LHCN-M2 (cell line): ENCODE measurements at places on chromosomes 11 and 22.

- DNase-seq: no peak
Observed at GRCh38 chr11:2530855-2531200, 86.0 kb downstream of the KCNQ1 start.

DNA sequence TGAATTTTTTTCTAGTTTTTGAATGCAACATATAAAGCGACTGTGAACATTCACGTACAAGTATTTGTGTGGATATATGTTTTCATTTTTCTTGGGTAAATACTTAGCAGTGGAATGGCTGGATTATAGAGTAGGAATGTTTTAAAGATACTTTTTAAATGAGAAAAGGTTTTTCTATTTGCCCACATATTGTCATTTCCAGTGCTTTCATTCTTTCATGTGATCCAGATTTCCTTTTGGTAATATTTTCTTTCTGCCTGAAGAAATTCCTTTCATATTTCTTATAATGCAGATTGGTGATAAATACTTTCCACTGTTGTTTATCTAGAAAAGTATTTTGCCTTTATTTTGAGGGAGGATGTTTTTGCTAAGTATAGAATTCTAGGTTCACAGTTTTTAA is 7.9 kb downstream of the DDB2 start:
- no peak for DNase-seq

- no peak for DNase-seq
Observed at GRCh38 chr11:70581991-70582885, 183.9 kb downstream of the CTTN start.

DNA sequence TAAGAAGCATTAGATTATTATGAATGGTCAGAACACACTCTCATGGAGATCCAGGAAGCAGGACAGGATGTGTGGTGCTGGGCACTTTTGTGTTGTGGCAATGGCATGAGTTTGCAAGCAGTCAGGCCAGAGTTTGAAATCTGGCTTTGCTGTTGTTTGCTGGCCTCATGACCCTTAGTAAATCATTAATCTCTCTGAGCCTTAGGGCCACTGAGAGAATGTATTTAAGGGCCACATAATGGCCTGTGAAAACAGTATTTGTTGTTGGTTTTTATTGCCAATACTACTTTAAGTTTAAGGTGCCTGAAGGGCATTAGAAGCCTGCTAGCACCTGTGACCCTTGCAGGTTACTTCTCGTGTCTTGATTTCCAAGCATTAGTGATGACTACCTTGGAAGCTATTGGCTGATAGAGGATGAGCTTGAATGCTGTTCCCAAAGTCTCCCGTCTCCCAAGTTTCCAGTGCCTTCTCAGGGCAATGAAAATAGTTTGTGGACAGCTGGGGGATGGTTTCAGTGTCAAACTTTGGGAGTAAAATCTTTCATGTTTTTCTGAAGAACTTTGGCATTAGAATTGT is 24.6 kb downstream of the STIM1 start:
- no peak for DNase-seq

GRCh38 chr11:16946477-16947282 is 67.5 kb downstream of the PLEKHA7 start:
- no peak for DNase-seq

GRCh38 chr11:134038897-134039470 is 29.9 kb upstream of the JAM3 start:
- peak; percentile 65 for DNase-seq

DNA sequence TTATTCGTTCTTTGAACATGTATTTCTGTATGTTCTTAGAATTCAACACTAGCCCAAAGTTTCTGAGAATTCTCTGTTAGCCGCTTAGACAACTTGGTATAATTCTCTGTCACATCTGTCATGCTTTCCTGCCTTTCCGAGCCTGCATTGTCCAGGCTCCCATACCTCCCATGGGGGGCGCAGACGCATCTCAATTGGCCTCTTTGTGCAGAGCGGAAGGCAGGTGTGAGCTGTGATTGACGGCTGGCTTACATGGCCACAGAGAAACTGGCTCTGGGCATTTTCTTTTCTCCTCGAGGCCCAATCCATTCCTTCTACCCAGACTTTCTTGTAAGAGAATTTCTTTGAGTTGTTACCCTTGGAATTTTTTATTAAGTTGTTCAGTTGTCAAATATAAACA is 132.7 kb upstream of the SESN3 start:
- DNase-seq: no peak

DNA sequence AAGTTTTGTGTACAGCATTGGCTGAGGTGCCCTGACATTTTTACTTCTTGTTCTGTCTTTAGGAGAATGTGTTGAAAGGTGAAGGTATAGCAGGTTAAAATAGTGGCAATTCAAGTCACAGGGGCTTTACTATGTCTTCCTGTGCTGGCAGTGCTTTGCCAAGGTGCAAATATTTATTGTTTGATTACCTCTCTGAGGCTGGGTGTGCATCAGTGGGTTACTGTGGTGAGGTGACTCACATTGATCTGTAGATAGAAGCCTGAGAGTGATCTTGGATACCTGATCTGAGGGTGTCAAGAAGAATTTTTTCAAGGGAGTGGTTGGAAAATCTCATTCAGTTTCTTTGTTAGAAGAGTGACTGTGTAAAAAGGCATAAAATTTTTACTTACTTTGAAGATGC is 90.0 kb downstream of the ARHGAP42 start:
- no peak for DNase-seq

GRCh38 chr22:28714043-28714628 is 27.5 kb downstream of the CHEK2 start:
- peak; percentile 50 for DNase-seq

DNA sequence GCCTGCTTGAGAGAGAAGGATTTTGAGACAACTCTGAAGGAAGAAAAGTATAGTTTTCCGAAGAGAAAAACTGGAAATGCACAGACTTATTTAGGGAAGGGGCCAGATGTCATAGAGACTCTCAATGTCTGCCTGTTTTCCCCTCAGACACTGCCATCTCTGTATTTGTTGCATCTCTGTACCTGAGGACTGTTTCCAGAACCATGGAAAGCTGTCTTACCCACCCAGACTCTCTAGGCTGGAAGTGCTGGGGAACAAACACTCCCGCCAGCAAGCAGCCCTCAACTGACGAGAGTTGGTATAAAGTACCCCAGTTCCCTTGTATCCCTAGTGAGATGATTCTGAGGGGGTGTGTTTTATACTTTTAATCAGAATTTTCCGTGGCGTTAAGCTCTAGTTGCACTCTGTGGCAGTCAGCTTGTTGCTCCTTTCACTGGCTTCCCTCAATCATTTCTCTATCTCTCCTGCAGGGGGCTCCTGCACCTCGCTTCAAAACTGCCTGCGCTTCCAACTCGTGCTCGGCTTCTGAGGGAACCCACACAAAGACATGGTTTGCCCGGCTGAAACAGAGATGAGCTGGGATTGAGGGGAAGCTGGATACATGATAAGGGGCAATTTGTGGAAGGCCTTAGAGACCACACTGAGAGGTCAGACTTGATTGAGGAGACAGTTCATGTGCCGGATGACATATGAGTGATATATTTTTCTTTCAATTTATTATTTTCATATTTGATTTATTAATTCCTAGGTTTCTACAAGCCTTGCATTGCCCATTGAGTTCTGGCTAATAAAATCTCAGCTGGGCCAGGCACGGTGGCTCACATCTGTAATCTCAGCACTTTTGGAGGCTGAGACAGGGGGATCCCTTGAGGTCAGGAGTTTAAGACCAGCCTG is 36.9 kb upstream of the CLPB start:
- DNase-seq: peak; percentile 67

DNA sequence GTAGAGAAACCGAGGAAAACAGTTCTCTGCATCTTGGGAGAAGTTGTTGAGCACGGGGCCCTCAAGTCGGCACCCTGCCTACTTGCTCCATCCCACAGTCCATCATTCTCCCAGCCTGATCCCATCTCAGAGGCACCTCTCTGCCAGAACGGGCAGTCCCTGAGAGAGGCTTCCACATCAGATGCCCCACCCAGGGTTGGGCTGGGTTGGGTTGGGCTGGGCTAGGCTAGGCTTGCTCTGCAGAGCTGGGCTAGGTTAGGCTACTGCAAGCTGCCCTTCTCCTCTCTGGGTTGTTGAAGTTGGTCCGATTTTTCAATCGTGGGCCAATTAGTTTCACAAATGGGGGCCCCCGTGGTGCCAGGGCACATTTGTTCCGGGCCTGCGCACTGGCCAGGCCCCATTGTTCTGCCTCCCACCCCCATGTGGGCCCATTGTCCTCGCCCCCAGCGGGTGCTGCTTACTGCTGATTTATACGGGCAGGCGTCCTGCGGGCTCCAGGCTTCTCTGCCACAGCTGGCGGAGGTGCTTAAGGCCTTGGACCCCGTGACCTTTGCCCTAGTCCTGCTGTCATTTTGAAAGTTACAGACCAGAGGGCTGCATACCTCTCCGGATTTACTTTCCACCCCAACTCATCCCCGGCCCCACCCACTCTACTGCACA is 63.7 kb upstream of the NNMT start:
- DNase-seq: no peak

GRCh38 chr11:72735495-72736027 is 16.6 kb downstream of the ARAP1 start:
- DNase-seq: peak; percentile 44

DNA sequence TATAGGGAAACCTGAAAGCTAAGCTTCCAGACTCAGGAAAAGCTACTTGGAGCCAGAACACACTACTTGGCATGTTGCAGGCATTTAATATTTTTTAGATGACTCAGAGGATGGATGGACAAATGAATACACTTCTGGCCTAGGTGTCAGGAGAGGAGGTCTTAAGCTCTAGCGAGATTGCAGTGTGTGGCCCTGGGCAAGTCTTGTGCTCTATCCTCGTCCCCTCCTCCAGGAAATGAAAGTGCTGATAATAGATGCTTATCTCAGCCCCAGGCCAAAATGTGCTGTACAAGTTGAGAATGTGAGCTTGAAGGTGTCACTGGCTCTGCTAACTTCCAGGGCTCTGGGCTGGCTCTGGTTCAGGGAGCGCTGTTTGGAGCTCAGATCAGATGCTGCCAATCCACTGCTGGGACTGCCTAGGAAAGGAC is 136.3 kb downstream of the PKNOX2 start:
- peak; percentile 75 for DNase-seq

- DNase-seq: no peak
Observed at GRCh38 chr11:57964660-57965059, 59.0 kb upstream of the OR9Q1 start.

DNA sequence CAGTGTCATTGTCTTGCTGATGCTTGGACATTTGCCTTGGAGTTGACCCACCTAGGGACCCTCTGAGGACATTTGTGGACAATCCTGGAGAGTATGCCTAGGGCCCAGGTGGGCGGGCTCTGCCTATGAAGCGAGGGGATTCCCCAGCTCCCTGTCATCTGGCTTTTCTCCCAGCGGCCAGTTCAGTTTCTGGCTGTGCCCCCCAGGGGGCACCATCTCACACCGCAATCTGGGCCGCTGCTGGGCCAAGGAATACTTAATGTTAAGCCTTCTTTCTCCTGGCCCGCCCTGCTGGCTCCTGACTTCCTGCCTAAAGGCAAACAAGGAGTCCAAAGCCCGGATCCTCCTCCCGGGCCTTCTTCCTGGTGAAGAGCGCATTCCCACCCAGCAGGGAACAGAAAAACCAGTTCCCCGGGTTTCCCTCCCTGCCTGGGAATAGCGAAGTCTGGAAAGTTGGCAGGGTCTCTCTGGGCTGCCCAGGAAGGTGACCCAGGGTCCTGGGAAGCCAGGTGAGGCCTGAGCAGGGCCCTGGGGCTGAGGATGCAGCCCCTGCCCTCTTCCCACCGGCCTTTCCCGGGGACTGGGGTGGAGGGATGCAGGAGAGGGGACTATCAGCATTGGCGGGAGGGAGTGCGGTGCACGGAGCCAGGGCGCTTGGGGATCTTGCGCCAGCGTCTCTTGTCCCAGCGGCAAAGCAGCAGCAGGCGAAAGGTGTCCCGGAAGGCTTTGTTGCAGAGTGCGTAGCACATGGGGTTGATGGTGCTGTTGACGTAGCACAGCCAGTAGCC is 11.9 kb downstream of the CHRM1 start:
- peak; percentile 36 for DNase-seq
